ENCODE measurements at places on chromosomes 5 and 9.

DNA sequence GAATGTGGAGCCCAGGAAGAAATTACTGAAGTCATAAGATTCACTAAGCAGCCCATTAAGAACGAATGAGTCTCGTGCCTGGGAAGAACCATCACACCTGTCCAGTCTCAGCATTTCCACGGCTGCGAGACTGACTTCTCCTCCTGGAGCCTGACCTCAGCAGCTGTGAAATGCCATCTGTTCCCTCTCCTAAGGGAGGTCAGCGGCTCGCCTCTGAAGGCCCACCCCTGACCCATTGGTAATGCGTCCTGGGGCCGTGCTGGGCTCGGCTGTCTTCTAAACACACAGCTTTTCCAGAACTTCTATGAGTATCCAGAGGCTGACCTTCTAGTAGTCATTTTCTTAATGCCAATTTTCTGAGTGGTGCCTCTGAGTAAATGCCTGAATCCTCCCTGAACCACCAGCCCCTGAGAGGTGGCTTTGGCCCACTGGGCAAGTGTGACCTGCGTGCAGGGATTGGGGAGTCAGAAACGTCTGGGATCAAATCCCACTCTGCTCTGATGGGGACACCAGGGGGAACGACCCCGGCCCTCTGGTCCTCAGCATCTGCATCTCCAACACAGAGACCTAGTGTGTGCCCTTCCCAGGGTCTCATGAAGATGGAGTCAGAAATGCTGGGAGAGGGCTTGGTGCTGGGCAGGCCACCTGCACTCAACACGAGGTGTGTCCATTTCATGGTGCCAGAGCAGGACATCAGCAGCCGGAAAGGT lies 5.7 kb downstream of the SLC6A3 start:
- no peak for DNase-seq

GRCh38 chr5:107820429-107820828 lies 149.7 kb upstream of the EFNA5 start:
- no peak for DNase-seq

GRCh38 chr5:107769519-107769918 lies 98.8 kb upstream of the EFNA5 start:
- no peak for DNase-seq

- peak; percentile 32 for DNase-seq
Measured at GRCh38 chr5:132751444-132751843, 4.2 kb downstream of the CCNI2 start.

All from SK-MEL-5 (cell line).